ENCODE measurements at places on chromosomes 12 and 14.

DNA sequence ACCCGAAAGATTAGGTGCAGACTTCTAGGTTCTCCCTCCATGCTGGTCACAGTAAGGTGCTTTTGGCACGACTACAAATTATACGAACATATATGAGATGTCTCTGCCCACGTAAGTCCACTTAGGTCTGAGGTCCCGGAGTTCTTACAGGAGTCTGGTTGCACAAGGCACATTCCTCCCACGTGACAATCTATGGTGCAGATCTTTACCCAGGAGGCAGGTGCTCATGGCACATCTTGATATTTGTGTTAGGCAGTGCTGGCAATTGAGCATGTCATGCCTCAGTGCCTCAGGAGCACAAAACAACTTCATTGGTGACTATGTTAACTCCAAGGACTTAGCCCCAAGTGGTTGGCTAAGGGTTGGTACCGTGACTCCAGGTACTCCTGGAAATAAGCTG is 92.0 kb upstream of the AMN1 start:
- no peak for DNase-seq

GRCh38 chr14:68137704-68138619 is 318.4 kb downstream of the RAD51B start:
- no peak for DNase-seq

GRCh38 chr12:16600525-16600924 is 5.4 kb downstream of the LMO3 start:
- DNase-seq = no peak

GRCh38 chr14:67554341-67554740 is 21.3 kb downstream of the PLEKHH1 start:
- DNase-seq = no peak

GRCh38 chr14:72217135-72217534 is 284.9 kb downstream of the RGS6 start:
- no peak for DNase-seq

DNA sequence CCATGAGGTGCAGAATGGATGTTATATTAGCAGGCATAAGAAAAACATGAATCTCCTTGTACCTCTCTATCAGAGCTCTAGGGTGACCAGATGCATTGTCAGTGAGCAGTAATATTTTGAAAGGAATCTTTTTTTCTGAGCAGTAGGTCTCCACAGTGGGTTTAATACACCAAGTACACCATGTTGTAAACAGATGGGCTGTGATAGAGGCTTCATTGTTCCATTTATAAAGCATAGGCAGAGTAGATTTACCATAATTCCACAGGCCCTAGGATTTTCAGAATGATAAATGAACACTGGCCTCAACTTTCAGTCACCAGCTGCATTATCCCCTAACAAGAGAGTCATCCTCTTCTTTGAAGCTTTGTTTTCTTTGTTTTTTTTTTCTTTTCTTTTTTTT is 185.2 kb downstream of the ERC1 start:
- DNase-seq = no peak

DNA sequence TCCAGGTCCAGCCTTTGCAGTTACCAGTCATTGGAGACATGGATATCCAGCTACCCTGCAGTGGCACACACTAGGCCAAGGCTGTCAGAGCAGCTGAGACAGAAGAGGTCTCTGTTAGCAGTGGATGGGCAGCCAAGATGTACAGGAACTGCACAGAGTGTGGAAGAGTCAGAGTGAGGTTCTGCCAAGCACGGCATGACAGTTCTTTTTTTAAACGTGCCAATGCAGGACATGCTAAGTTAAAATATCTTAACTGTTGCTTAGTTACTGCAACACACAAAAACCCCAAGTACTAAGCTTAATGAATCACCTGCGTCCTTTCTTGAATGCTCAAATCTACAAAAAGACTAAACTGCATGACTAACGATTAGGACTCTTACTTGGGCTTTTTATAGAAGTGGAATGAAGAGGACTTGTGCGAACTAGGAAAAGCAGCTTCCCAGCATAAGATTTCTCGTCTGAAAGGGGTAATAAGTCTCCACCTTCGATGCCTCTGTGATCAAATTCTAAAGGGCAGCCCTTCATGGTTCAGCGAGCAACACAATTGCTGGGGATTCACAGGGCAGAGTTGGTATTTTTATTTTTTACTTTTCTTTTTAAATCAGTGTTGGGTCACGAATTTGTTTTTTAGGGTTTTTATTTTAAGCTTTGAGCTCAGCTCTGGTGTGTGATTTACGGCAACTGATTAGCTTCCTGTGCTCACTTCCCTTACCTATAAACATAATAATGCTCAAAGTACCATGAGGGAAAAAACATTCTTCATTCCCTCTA is 20.6 kb downstream of the MAPK1IP1L start:
- peak; percentile 42 for DNase-seq

- DNase-seq = peak; percentile 61
Observed at GRCh38 chr14:105859717-105860614, 333.6 kb downstream of the TMEM121 start.

DNA sequence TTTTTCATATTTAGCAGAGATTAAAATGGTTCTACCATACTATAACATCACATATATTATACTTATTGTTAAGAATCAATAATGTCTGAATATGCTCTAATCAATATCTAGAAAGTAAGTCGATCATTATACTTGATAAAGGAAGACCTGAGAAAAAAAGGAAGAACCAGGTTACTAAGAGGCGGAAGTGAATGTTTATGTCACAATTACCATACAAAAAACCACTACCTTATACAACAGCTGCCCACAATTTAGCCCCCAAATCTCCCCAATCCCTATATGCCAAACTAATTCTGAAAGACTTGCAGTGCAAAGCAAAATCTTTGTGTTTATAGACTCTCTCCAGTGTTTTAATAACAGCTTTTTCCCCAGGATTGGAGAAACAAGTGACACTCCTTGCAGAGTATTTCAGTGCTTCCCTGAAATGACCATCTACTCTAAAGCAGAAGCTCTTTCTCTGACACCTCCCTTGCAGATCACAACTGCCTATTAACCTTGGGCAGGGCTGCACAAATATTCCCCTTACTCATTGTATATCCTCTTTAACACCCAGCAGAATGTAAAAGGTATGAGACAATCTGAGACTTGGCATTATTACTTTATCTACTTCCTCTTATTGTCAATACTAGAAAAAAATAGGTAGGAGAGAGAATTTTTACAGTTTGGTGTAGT is 12.7 kb upstream of the SLC2A3 start:
- DNase-seq = no peak

DNA sequence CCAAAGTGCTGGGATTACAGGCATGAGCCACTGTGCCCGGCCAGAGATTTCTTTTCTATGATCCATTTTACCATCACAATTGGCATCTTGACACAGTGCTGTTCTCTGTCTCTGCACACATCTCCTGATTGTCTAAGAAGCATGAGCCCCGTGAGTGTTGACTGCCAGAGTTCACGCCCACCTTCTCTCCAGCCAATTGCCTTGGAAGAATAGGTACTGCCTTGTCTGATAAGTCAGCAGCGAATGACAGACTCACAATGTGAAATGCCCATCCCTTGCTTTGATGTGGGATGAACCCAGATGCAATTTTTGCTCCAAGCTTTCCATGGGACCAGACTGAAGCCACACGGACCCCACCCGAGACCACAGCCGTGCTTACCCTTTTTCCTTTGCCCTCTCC is 19.3 kb downstream of the EIF5 start:
- DNase-seq = no peak

DNA sequence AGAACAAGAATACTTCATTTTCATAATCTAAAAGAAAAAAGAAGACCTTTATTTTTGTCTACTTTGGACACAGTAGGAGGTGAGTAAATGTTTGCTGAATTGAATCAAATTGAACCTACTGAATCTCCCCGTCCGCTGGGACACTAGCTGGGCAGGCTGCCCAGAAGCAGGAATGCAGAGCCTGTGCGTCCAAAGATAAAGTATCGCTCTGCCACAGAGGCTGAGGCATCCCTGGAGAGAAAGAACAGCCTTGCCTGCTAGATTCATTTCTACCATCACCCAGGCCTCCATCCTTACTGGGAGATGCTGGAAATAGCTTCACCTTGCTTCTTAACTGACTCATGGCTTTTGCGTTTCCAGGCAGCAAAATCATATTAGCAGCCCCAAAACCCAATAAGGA is 64.1 kb upstream of the TSPAN11 start:
- no peak for DNase-seq

DNA sequence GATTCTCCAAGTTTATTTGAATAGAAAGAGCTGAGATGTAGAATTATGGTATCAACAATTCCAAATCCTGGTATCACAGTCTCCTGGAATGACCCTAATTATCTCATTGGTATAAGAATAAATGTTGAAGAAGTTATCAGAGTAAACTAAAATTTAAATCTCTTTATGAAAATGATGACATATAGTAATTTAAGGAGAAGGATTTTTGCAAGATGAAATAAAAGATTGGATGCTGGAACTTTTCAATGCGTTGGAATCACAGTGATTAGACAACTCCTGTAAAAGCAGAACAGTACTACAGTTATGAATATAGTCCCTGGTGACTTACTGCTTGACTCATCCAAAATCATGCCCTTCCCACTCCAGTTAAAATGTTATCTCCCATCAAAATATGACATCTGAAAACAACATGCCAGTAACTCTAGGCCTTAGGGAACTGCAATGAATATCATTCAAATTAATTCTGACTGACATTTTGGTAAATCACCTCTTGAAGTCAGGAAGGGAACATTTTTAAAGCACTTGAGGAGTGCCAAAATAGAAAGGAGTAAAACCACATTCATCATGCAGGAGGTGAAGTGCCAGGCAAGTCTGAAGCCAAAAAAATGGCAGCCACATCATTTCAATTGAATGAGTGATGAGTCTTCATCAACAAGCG is 197.8 kb upstream of the PRKD1 start:
- DNase-seq = no peak

DNA sequence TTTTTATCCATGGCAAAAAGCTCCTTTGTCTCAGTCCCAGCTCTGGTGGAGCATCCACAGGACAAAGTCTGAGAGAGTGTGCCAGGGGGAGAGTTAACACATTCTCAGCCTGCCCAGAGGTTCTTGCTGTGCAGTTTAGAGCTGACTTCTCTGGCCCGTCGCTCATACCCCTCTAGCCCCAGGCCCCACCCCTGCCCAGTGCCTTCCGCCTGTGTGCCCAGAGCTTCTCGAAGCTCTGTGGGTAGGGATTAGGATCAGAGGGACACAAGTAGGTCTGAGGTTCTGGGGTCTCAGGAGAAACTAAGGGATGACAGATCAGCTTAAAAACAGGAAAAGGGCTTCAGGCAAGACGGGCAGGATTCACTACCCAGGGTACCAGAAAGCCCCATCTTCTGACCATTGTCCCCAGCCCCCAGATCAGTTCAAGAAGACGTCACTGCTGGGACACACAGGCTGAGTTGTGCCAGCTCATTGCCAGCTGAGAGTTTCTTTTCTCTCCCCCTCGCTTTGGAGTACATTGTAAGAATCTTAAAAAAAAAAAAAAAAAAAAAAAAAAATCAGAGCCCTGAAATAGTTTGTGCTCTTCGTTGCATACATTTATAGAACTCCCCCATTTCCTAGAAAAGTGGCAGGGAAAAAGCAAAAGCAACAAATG is 127.0 kb downstream of the GCH1 start:
- DNase-seq = no peak

DNA sequence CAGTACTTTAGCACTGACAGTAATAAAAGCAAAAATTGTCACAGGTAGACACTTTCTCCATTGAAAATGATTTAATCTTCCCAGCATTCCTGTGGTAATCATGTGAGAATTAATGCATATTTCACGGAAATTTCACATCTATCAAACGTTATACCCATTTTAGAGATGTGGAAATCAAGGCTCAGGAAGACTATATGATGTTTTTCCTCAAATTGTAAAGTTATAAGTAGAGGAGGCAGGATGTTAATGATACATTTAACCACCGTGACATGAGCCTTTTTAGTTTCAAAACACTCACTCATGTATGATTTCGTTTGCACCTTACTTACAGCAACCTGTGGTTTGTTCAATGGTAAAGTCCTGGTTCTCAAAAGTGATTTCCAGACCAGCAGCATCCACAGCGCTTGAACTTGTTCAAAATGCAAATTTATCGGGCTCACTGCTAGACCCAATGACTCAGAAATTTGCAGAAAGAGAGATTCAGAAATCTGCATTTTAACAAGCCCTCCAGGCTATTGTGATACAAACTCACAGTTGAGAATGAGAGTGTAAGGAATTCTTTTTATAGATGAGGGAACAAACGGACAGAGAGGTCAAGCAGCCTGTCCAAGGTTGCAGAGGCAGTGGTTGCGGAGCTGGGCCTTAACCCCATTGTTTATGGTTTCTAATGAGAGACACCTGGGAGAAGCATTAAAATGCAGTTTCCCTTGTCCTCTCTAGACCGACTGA is 654.8 kb upstream of the TBX3 start:
- no peak for DNase-seq
